Neuronal stem cell (in vitro differentiated cells): ENCODE measurements at places on chromosomes 12 and 14.

- peak; percentile 46 for DNase-seq
Observed at GRCh38 chr14:76710056-76711010, 50.9 kb upstream of the VASH1 start.

- DNase-seq: no peak
Observed at GRCh38 chr12:109797905-109798669, 35.1 kb downstream of the TRPV4 start.

- DNase-seq: peak; percentile 74
Observed at GRCh38 chr14:100662879-100663760, 63.6 kb upstream of the DLK1 start.

DNA sequence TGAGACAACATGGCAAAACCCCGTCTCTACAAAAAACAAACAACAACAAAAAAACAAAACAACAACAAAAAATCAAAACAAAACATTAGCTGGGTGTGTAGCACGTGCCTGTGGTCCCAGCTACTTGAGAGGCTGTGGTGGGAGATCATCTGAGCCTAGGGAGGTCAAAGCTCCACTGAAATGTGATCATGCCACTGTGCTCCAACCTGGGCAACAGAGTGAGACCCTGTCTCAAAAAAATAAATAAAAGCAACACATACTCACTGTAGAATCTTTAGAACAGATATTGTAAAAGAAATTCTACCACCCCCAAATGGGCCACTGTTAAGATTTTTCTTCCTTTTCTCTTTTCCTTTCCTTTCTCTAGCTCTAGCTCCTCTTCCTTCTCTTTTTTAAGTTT lies 26.3 kb downstream of the SLC38A1 start:
- no peak for DNase-seq

GRCh38 chr14:70891737-70892136 lies 15.5 kb upstream of the PCNX1 start:
- no peak for DNase-seq

DNA sequence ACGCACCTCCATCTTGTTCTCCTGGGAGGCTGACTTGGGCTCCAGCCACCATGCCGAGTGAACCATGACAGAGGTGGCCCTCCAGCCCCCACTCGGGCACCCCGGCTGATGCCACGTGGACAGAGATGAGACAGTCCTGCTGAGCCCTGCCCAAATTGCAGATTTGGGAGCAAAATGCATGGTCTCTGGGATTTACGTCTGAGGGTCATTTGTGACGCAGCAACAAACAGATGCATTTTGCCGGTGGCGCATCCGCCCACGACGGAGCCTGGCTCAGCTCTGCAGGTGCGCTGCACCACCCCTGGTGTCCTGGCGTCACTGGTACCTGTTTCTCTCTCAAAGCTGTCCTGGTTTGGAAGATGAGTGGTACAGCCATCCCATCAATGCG lies 31.1 kb upstream of the INF2 start:
- no peak for DNase-seq

DNA sequence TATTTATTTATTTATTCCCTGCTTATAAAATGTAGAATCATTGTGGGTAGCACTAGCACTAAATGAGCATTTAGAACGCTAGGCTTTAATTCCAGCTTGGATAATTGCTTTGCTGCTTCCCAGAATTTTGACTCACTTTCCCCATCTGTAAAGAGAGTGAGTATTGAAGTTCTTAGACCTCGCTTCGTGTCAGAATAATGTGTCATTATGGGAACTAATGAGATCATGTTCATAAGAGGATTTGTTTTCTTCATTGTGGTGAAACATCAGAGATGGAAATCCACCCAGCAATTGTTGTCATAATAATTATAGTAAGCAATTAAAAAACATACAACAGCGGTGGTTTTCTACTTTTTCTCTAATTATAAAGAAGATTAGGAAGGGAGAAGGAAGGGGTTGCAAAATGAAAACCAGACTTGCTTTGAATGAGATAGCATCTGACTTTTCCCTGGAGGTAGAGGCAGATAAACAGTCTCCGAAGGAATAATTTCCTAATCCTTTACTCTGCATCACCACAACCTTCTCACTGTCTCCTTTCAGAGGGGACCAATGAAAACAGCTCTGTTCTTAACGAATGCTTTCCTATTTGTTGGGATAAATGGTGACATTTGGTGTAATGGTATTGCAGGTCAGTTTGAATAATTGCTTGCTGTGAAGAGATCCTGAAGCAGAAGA lies 86.8 kb upstream of the ARHGAP5 start:
- DNase-seq: no peak
